Activated naive CD4-positive, alpha-beta T cell (primary cell): ENCODE measurements at places on chromosomes 1 and 21.

DNA sequence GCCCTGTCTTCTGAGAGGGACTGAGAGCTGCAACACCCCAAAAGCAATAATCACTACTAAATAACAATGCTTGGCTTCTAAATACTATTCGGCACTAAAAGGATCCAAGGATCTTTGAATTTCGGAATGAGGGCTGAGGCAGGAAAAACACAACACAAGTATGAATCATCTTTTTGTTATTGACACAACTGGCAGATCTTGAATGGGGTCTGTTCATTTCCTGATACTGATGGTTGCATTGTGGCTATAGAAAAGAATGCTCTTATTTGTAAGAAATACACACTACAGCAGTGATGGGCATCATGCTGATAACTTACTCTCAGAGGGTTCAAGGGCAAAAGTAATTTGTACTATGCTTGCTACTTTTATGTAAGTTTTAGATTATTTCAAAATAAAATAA, 149.2 kb upstream of the PLD5 start:
- no peak for DNase-seq

GRCh38 chr1:223338811-223339746, 24.9 kb downstream of the SUSD4 start:
- no peak for DNase-seq

GRCh38 chr1:44263568-44264450, 50.5 kb downstream of the DMAP1 start:
- DNase-seq, result no peak

DNA sequence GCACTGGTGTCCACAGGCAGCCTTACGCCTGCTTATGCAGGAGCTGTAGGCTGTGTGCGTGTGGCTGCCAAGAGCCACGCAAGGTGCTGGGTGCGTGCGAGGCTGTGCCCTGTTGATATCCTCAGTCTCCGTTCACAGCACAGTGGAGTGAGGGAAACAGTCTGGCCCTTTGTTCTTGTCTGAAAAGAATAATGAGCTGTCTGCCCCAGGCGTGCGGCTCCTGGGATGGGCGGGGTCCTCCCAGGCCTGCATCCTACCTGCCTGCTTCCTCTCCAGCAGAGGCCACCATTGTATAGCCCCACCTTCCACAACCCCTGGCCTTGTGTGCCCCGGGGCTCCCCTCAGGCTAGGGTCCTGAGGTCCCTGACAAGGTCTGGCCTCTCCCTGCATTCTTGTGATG, 47.0 kb upstream of the KDM4A start:
- no peak for DNase-seq

- no peak for DNase-seq
Observed at GRCh38 chr1:50488876-50489275, 65.6 kb upstream of the DMRTA2 start.

DNA sequence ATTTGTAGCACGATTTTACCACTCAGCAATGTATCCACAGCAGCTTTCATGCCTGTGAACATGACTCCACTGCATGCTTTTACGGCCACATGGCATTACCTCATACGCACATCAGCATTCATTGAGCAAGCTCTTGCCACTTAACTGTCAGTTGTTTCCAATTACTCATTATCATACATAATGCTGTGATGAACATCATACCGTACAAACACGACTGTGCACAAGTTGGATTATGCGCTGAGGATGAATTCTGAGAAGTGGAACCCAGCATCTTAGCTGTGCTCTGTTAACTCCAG, 9.6 kb downstream of the UMODL1 start:
- DNase-seq, result no peak

GRCh38 chr1:78472851-78473496, 17.8 kb upstream of the PTGFR start:
- DNase-seq, result no peak

DNA sequence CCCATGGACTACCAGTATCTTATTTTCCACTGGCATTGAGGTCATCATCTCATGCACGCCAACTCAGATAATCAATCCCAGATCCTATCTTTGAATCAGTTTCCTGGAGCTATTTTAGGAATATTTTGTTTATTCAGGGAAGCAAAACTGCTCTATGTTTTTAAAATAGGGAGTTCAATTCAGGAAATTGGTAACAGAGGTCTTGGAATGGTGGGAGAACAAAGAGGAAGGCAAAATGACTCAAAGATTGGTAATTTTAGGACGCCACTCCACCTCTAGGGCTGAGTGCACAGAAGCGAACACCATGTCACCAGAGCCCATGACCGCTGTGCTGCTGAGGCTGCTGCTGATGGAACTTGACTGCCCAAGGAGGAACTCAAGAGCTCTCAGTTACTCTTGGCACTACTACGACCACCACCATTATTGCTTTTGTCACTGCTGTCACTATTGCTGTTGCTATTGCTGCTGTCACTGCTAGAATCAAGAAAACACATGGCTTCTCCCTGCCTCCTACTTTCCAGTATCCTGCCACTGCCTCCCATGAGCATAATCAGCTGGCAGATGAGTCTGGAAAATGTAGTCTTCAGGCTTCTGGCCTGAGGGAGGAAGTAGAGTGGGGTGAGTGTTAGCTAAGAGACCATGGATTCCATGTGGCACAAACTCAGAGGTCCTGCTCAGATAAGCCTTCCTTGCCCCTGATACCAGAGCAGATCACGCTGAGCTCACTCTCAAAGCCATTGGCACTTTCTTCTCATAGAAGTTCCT, 71.6 kb upstream of the CNIH3 start:
- DNase-seq, result no peak

GRCh38 chr1:10756842-10757241, 39.6 kb downstream of the CASZ1 start:
- no peak for DNase-seq

DNA sequence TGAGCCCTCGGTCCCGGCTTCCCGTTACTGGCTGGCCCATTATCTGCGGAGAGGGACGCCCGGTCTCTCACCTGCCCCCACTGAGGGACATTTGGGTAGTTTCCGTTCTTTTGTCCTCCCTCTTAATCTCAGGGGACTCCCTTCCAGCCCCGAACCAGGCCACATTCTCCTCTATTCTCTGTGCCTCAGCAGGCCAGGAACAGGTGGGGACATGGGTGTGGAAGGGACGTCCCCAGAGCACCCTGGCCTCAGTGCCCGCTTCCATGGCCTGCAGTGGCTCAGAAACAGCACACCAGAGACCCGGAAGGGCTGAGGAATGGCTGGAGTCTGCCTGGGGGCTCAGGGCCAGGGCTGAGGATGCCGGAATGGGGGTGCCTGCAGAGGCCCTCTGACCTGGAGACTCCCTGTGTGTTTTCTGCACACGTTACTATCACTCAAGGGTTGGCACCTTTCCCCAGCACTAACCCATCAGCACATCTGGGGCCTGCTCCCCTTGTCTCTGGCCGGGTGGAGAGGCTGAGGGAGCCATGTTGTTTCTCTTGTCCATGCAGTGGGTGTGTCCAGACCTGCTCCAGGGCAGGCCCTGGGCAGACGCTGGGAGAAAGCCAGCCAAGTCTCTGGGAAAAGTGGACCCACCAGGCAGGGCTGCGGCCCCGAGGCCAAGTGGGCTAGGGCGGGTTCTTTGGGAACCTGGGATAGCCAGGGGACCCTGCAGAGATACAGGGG, 10.0 kb upstream of the DNMT3L start:
- no peak for DNase-seq

DNA sequence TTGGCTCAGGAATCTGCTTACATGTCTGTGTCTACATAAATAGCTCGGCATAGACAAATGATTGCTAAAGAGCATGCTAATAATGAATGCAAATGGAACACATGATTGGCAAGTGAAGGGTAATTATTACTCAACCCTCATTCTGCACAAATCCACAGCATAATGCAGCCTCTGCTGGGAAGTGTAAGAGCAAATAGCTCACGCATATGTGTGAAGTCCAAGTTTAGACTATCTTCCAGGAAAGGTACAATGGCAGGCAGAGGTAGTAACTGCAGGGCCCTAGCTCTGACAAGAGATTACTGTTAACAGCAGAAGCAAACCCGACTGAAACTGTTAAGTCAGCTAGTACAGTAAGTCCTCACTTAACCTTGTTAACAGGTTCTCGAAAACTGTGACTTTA, 7.0 kb upstream of the IL6R start:
- DNase-seq, result no peak

DNA sequence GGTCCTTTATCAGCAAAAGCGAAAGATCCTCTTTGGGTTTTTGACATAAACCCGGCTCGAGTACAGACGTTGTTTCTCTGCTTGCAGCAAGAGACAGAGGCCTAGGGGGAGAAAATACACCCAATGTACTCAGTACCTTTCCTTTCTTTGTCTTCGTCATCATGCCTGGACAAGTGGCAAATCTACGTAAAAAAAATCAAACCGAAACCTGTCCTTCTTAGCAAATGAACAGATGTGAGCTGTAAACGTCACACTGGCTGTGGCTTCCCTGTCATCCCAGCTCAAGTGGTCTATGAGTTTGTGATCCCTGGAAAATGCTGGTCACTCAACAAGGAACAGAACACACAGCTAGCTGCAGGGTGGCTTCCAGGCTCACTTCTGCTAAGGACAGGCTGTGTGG, 39.9 kb downstream of the STPG1 start:
- no peak for DNase-seq
